ENCODE measurements at places on chromosomes 3 and 15. TPM values are rescaled to one million over a fixed set of nuclear protein-coding genes. Genes with fewer than 3 reads are reported as not detected.

DHX36 gene
- 46.1 TPM for total RNA-seq

AGTR1 gene
- total RNA-seq, result 20.3 TPM

DNA sequence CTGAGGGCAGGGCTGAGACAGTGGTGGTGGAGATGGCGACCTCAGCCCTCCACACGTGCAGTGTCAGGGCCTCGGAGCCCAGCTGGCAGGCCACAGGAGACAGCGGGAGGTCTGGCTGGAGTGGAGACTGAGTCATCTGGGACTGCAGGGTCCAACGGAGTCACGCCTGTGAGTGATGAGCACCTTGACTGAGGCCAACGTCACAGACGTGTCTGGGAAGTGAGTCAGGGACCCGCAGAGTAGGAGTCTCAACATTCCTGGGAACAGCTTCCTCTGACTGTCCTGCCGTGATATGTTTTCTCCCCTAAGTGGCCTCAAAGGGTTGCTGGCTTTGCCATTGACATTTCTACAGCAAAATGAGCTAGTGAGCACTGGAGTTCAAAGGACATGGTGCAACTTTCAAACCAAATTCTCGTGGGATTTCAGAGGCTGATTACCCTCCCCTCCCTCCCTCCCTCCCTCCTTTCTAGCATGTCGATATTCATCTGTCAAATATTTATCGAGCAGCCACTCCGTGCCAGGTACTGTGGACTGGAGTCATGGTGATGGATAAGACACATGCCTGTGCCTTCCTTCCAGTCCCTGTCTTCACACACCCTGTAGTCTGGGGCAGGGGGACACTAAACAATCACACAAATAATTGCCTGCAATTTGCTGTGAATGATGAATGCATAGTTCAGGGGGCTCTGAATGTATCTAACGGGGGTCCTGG lies 53.3 kb upstream of the AMOTL2 start:
- no peaks in the 10 kb centered on the region for H3K4me1 ChIP-seq
- no peak overlapping the region for H3K4me3 ChIP-seq

DNA sequence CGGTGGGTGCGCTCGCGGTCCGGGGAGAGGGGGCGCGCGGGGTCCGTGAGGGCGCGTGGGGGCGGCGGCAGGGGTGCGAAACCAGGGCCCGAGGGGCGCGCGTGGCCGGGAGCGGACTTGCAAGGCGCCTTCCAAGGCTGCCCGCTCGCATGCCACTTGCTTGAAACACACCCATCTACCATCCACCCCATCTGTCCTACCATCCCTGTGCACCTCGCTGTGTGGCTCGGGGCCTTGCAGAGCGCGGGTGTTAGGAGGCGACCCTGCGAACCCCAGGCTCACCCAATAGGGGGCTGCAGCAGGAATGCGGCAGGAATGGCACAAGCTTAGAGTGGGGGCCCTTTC lies 240 bp downstream of the CFAP100 start:
- no peaks in the 10 kb centered on the region for H3K4me1 ChIP-seq
- peaks cover 8% of the 10 kb centered on the region for H3K27me3 ChIP-seq
- H3K27ac ChIP-seq, result no peak overlapping the region
- H3K36me3 ChIP-seq, result no peaks in the 10 kb centered on the region
- DNase-seq, result no peak

GRCh38 chr15:90808517-90809235 lies 59.7 kb upstream of the FURIN start:
- H3K4me1 ChIP-seq, result no peaks in the 10 kb centered on the region
- H3K36me3 ChIP-seq, result no peaks in the 10 kb centered on the region
- H3K27ac ChIP-seq, result no peak overlapping the region
- no peak overlapping the region for H3K4me3 ChIP-seq

- H3K36me3 ChIP-seq, result no peaks in the 10 kb centered on the region
- H3K27me3 ChIP-seq, result no peaks in the 10 kb centered on the region
- no peaks in the 10 kb centered on the region for H3K4me1 ChIP-seq
- no peak overlapping the region for H3K4me3 ChIP-seq
- no peak overlapping the region for H3K27ac ChIP-seq
- no peak for DNase-seq
These were observed 184.0 kb upstream of the BCL6 start for GRCh38 chr3:187929112-187929816.

DNA sequence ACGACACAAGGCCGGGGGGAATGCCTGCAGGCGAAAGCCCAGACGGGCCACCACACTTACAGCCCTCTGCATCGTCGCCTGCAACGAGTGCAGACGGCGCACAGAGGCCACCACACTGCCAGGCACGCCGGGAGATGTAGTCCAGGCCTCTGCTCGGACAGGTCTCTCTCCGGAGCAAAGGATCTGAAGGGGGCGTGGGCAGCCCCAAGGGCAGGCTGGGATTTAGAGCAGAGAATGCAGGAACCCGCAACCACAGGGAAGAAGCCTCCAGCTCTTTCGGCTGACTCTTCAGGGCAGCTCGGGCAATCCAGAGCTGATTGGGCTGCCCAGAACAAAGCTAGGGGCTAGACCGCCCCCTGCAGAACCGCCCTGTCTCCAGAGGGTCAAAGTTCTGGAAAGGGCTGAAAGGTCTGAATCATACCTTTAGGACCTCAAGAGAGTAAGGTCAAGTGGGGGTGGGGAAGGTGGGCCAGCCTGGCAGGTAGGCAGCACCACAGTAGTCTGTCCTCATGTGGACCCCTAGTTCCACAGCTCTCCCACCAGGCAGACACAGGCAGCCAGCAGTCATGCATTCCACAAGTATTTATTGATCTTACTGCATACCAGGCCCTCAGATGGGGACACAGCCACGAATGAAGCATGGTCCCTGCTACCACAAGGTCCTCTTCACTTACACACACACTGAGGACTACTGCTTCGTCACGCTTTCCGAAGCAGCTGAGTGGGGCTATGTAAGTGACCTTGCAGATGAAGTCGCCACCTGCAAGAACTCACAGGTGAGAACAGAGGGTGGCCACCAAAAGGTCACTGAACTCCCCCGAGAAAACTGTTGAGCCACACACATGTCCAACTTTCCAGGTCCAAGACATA lies at the start of gene AMT:
TSS of gene AMT (minus strand) at position 95 of the 870 bp plus-strand sequence. CDS start at position 72, 23 bp downstream.
- H3K36me3 ChIP-seq, result no peaks in the 10 kb centered on the region
- DNase-seq, result no peak
- H3K4me1 ChIP-seq, result no peaks in the 10 kb centered on the region

GRCh38 chr15:48939648-48940047 lies 24.1 kb downstream of the SHC4 start:
- H3K36me3 ChIP-seq, result no peaks in the 10 kb centered on the region
- H3K4me3 ChIP-seq, result no peak overlapping the region
- no peaks in the 10 kb centered on the region for H3K4me1 ChIP-seq
- no peak overlapping the region for H3K27ac ChIP-seq
- DNase-seq, result no peak

Measured in breast epithelium (tissue), 4 donors.